ENCODE measurements at places on chromosomes 5 and 9. TPM values are rescaled to one million over a fixed set of nuclear protein-coding genes. Genes with fewer than 3 reads are reported as not detected.

DNA sequence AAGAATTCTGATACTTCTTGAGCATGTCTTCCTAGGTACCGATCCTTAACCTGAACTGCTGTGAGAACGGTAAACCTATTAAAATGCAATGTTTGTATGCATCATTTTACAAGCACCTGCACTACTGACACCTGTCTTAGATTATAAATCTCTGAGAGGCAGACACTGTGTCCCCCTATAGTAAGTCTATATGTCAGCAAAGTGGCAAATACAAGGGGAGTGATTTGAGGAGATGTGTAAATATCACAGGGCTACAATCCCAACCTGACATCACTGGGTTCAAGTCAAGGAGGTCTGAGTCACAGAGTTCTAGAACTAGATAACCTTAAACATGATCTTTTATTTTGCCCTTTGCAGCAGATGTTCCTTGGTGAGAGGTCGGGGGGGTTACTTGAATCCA lies 64.1 kb downstream of the ANKH start:
- no peak overlapping the region for H3K4me3 ChIP-seq
- no peak overlapping the region for H3K27ac ChIP-seq

Gene JADE2
- 32.4 TPM for total RNA-seq

DNA sequence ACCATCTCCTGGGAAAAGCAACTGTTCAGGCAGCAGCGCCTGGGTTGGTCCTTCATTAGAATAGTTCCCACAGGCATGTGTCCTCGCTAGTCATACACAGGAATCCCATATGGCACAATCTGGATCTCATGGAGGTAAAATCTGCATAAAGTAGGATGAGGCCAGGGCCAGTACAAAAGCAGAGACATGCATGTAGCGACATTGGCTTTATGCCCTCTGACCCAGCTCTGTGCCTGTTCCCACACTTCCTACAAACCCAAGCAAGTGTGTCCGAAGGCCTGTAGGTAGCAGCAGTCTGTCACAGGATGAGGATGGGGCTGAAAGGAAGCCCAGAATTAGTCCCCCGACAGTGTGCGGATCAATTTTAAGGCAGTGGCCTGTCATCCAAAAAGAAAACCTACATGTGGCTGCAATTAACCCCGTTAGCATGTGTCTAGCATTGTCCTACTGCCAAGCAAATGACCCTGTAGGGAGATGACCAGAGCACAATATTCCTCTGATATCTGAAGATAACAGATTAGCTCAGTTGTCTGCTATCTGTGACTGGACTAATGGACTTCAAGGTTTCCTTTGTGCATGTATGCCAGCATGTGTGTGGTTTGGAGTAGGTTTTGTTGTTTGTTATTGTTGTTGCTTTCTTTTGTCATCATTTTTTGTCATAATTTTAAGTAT lies 178.8 kb downstream of the TMEM161B start:
- H3K27ac ChIP-seq, result no peak overlapping the region
- no peaks in the 10 kb centered on the region for H3K36me3 ChIP-seq
- DNase-seq, result no peak

DNA sequence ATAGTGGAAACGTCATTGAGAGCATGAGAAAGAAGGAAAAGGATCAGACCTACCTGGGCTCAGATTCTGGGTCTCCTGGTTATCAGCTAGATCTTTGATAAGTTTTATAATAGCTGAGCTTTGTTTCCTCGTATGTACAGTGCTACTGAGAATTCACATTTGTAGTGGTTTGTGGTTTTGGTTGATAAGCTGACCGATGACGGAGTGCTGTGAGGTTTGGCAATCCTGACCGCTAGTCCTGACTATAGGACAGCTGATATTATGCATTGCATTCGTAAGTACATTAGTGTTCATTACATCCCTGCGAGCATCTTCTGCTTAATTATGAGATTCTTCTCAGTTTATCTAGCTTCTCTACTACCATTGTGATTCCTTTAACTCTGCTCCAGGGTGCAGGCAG lies 190.7 kb upstream of the SLC27A6 start:
- no peak for DNase-seq
- H3K27ac ChIP-seq, result no peak overlapping the region
- H3K4me3 ChIP-seq, result no peak overlapping the region
- H3K27me3 ChIP-seq, result peaks cover 6% of the 10 kb centered on the region

- DNase-seq, result no peak
- H3K27me3 ChIP-seq, result no peaks in the 10 kb centered on the region
- no peak overlapping the region for H3K27ac ChIP-seq
- peaks cover 8% of the 10 kb centered on the region for H3K4me1 ChIP-seq
- peaks cover 68% of the 10 kb centered on the region for H3K36me3 ChIP-seq
These were observed 14.3 kb downstream of the DAP start for GRCh38 chr5:10746711-10747110.

DNA sequence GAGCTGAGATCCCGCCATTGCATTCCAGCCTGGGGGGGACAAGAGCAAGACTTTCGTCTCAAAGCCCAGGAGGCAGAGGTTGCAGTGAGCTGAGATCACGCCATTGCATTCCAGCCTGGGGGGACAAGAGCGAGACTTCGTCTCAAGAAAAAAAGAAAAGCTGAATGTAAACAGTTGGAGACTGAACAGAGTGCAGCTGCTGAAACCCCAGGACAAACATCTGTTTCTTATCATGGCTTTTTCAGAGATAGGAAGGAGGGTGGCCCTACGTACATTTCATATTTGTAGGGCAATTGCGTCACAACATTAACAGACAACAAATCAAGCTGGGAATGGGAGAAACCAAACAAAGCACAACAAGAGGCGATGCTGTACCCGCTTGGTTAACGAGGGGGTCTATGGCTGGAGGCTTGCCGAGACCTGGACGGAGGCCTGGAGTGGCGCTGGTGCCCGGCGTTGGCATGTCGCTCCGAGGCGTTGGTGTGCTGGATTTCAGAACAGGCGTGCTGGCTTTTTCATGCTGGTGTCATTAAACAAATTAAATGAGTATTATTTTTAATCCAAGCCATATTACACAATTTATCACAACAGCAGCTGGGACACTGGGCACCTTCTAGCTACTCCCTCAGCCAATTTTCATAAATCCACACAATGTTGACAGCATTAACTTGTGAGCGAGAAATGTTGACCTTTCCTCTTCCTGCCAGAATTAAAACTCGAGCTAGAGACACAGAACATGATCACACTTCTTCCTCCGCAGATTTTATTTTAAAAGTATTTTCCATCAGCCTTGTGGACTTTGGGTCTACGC lies 76.1 kb downstream of the TLE1 start:
- peaks cover 44% of the 10 kb centered on the region for H3K36me3 ChIP-seq
- H3K4me3 ChIP-seq, result peak overlapping the region; percentile 14
- peak overlapping the region; percentile 93 for H3K27ac ChIP-seq
- peak; percentile 86 for DNase-seq

GRCh38 chr5:16430349-16431089 lies 35.1 kb downstream of the ZNF622 start:
- no peaks in the 10 kb centered on the region for H3K36me3 ChIP-seq
- H3K27ac ChIP-seq, result no peak overlapping the region
- no peak for DNase-seq
- peaks cover 58% of the 10 kb centered on the region for H3K27me3 ChIP-seq

- no peaks in the 10 kb centered on the region for H3K36me3 ChIP-seq
- no peak for DNase-seq
- peaks cover 4% of the 10 kb centered on the region for H3K27me3 ChIP-seq
- H3K4me3 ChIP-seq, result no peak overlapping the region
- H3K4me1 ChIP-seq, result no peaks in the 10 kb centered on the region
These were observed 151.8 kb upstream of the GPR151 start for GRCh38 chr5:146667633-146668272.

- DNase-seq, result no peak
- H3K27me3 ChIP-seq, result no peaks in the 10 kb centered on the region
- H3K27ac ChIP-seq, result peak overlapping the region; percentile 40
- H3K4me1 ChIP-seq, result peaks cover 6% of the 10 kb centered on the region
These were observed 30.4 kb downstream of the HMGCR start for GRCh38 chr5:75367401-75367800.

GRCh38 chr5:174714751-174715150 lies 9.6 kb upstream of the MSX2 start:
- no peak overlapping the region for H3K4me3 ChIP-seq
- no peak overlapping the region for H3K27ac ChIP-seq
- H3K36me3 ChIP-seq, result no peaks in the 10 kb centered on the region
- DNase-seq, result no peak
- peaks cover 10% of the 10 kb centered on the region for H3K4me1 ChIP-seq

Gene ANKS6
- total RNA-seq, result 21.1 TPM

Gene BHMT2
- not detected for total RNA-seq

DNA sequence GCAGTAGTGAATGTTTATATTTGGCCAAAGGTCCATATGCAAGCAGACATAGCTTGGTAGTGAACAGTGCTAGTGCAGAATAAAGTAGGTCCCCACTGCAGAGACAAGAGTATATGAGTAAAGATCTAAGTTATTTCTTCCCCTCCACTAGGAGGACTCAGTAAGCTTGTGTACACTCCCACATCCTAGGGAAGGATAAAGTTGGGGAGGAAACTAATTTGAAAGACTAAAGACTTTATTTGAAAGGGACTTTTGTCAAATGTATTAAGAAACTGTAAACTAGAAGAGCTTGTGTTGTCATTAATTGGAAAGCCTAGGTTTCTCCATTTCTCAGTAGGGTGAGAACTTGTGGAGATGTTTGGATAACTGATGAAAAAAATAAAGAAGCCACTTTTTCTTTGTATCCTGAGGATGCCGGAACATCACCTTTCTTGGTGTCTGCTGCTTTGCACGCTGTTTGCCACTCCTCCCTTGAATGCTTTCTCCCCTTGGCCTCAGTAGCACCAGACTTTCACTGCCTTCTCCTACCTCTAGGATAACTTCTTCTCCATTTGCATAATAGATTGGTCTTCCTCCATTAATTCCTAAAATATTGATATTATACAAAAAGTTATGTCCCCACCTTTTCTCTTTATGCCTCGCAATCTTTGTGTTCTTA lies 329.0 kb downstream of the PARP8 start:
- H3K27ac ChIP-seq, result no peak overlapping the region
- no peaks in the 10 kb centered on the region for H3K36me3 ChIP-seq
- H3K4me1 ChIP-seq, result no peaks in the 10 kb centered on the region

Gene IFNA21
- not detected for total RNA-seq

DNA sequence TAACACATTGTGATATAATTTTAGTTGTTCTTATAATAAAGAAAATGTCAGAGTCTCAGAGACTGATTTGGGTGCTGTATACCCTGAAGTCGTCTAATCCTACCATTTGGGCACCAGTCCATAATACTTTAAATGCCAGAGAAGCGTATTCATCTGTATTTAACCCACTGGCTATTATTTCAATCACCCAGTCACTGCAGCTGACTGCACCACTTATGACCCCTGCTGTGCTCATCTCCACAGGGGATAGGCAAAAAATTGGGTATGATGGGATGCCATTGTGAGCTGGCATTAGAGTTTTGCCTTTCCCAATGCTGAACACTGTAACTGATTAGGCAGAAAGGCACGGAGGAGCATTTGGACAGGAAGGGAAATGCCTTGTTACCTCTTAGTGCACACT lies 599.7 kb downstream of the CAAP1 start:
- H3K4me3 ChIP-seq, result no peak overlapping the region
- H3K27me3 ChIP-seq, result no peaks in the 10 kb centered on the region
- H3K36me3 ChIP-seq, result peaks cover 22% of the 10 kb centered on the region

Gene TCOF1
- total RNA-seq, result 28.6 TPM

GRCh38 chr9:23372703-23373102 lies 453.3 kb downstream of the ELAVL2 start:
- peaks cover 4% of the 10 kb centered on the region for H3K4me1 ChIP-seq
- H3K27me3 ChIP-seq, result no peaks in the 10 kb centered on the region
- H3K36me3 ChIP-seq, result no peaks in the 10 kb centered on the region
- no peak overlapping the region for H3K4me3 ChIP-seq

Gene ENHO
- 1.0 TPM for total RNA-seq

Gene GZMA
- total RNA-seq, result not detected

GRCh38 chr5:162202285-162202880 lies 134.8 kb downstream of the GABRG2 start:
- DNase-seq, result no peak
- H3K27me3 ChIP-seq, result no peaks in the 10 kb centered on the region
- H3K4me1 ChIP-seq, result no peaks in the 10 kb centered on the region
- no peaks in the 10 kb centered on the region for H3K36me3 ChIP-seq

GRCh38 chr9:127693143-127693542 lies 13.6 kb upstream of the CFAP157 start:
- H3K27ac ChIP-seq, result no peak overlapping the region
- H3K4me3 ChIP-seq, result no peak overlapping the region

Gene PLAC8L1
- total RNA-seq, result 1.4 TPM

- H3K27me3 ChIP-seq, result no peaks in the 10 kb centered on the region
- H3K4me3 ChIP-seq, result peak overlapping the region; percentile 35
- H3K27ac ChIP-seq, result peak overlapping the region; percentile 98
- DNase-seq, result no peak
These were observed 22.6 kb upstream of the ASPN start for GRCh38 chr9:92504881-92505280.

DNA sequence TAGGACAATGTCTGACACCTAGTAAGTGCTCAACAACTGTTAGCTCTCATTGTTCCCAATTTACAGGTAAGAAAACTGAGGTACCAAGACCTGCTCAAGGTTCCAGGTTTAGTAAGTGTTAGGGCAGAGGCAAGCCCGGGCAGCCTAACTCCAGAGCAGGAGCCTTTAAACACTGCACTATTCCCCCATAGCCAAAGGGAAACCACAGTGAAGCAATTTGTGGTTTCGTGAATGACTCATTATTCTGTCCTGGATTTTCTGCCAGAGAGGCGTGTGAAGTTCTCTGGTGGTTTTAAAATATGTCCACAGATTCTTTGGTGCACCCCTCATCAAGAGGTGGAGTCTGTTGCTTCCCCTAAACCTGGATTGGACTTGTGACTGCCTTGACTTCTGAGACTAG lies 1.0 kb upstream of the MCC start:
- H3K27me3 ChIP-seq, result no peaks in the 10 kb centered on the region
- no peak overlapping the region for H3K4me3 ChIP-seq
- DNase-seq, result no peak
- no peaks in the 10 kb centered on the region for H3K36me3 ChIP-seq
- peak overlapping the region; percentile 91 for H3K27ac ChIP-seq

GRCh38 chr5:131684595-131684994 lies 49.6 kb upstream of the RAPGEF6 start:
- no peaks in the 10 kb centered on the region for H3K27me3 ChIP-seq
- DNase-seq, result no peak
- no peak overlapping the region for H3K4me3 ChIP-seq
- H3K27ac ChIP-seq, result no peak overlapping the region
- no peaks in the 10 kb centered on the region for H3K4me1 ChIP-seq

Gene PLEKHG4B
- 3.8 TPM for total RNA-seq

Measured in osteocyte (in vitro differentiated cells).